ENCODE measurements at places on chromosomes 1 and 21. TPM values are rescaled to one million over a fixed set of nuclear protein-coding genes. Genes with fewer than 3 reads are reported as not detected.

CFAP45 gene
- total RNA-seq = 0.72 TPM

HUNK gene
- total RNA-seq = 1.1 TPM

CNKSR1 gene
- 0.28 TPM for total RNA-seq

TFF1 gene
- not detected for total RNA-seq

FCGR3B gene
- not detected for total RNA-seq

AMY1A gene
- not detected for total RNA-seq

DNA sequence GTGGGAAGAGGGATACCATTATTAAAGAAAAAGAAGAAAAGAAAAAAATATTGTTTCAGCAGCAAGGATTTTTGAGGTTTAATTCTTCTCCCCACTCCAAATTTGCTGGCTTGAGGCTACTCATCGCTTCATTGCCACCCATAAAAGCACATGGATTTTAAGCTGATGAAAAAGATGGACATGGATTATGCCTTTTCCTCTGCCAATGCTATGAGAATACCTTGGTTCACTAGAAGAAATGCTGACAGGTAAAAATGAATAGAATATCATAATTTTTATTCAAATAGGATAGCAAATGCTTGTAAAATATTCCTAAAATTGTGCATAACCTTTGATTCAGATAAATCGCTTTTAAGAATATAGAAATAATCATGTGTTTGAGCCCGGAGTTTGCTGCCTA, 289.7 kb upstream of the DPYD start:
- no peak for DNase-seq

- DNase-seq = peak; percentile 18
Observed at GRCh38 chr1:174000371-174000770, 21.8 kb downstream of the RC3H1 start.

DNA sequence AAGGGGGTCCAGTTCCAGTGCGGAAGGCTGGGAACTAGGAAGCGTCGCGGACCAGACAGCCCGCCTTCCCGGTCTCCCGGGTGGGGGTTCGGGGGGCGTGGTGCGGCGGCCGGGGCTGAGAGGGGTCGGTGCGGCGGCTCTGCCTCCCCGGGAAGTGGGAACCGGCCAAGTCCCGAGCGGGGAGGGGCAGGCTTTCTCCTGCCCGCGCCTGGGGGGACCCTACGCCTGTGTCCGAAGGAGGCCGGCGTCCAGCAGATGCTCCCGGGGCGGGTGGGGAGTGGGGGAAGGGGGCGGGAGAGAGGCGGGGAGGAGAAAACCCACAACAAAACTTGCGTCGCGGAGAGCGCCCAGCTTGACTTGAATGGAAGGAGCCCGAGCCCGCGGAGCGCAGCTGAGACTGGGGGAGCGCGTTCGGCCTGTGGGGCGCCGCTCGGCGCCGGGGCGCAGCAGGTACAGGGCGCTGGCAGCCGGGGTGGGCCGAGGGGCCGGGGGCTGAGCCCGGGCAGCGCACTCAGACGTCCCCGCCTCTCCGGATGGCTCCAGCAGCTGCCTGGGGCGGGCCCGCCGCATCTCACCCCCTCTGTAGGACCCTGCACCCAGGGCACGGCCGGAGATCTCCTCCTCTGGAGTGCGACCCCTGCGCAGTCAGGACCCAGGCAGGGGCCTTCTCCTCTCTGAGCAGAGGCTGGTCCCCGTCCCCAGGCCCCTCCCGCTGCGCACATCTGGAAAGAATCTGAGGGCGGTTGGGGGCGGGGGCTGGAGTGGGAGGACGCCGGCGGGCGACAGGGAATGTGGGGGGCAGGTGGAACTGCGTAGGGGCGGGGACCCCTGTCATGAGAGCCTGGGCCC, at the start of gene PODN:
PODN (plus strand) TSS at position 355 of the 849 bp plus-strand sequence. CDS start 7,643 bp downstream, outside the sequence.
- DNase-seq = no peak

DNA sequence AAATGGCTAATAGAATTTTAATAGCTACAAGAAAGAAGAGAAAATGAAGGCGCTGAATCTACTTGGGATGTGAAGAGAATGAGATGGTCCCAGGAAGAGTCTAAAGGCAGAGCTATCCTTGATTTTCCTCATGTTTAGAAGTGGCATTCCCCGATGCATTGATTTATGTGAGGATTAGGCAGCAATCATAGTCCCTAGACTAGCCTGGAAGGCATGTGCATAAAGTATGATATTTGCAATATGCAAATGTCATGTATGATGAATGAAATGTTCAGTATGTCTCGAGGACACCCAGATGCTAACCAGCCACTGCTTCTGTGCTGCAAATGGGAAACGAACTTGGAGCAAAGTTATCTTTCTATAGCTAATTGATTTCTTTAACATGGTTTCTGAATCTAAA, 641.5 kb upstream of the PLXNA2 start:
- no peak for DNase-seq

- peak; percentile 27 for DNase-seq
Observed at GRCh38 chr1:62720946-62721554, 32.9 kb upstream of the DOCK7 start.

GRCh38 chr1:180291004-180291403, 60.9 kb downstream of the LHX4 start:
- DNase-seq = peak; percentile 27

GRCh38 chr1:103489935-103490334, 35.6 kb upstream of the RNPC3 start:
- peak; percentile 18 for DNase-seq
